Naive thymus-derived CD8-positive, alpha-beta T cell (primary cell): ENCODE measurements at places on chromosomes 6 and 20. TPM values are rescaled to one million over a fixed set of nuclear protein-coding genes. Genes with fewer than 3 reads are reported as not detected.
A peak's percentile ranks its signal among the peaks of the same experiment; 100 is the strongest.

Gene ZBTB46
- not detected for total RNA-seq

DNA sequence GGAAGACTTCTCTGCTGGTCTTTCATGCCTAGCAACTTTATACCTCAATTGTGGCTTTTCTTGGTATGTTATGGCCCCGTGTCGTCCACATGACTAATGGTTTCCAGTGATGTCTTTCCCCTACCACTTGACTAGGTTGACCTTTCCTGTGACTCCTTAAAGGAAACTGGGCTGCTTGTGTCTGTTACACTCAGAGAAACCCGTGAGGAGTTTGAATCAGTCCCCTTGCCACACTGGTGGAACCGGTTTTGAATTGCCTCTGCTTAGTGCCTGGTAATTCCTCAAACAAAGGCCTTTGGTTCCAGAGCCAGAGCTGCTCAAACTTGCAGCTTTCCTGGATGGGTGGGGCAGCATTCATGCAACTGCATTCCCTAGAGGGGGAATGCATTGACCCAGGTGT, 21.9 kb downstream of the ECT2L start:
- DNase-seq, result no peak

Gene OR2H1
- not detected for total RNA-seq

- DNase-seq, result no peak
Observed at GRCh38 chr20:39523405-39523804, 561.3 kb downstream of the DHX35 start.

GRCh38 chr6:41655646-41656001, 17.4 kb downstream of the MDFI start:
- no peak for DNase-seq

DNA sequence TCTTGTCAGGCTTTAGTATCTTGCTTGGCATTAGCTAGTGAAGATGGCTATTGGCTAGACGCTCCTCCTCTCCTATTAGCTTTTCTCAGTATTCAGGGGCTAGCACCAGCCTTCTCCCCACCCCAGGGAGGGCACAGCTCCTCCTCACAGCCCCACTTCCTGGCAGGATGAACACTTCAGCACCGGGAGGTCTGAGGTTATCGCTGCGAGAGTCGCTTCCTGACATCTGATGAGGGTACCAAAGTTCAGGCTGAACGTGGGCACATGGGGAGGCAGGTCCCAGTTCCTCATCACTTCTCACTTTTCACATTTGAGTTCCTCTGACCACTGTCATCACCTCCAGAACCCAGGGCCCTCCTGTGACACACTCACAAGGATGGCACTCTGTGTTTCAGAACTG, 66.6 kb downstream of the LAMA4 start:
- DNase-seq, result no peak

GRCh38 chr6:167665698-167666330, 160.9 kb upstream of the AFDN start:
- no peak for DNase-seq

- DNase-seq, result no peak
Observed at GRCh38 chr20:17624070-17624469, 54.2 kb downstream of the DSTN start.

DNA sequence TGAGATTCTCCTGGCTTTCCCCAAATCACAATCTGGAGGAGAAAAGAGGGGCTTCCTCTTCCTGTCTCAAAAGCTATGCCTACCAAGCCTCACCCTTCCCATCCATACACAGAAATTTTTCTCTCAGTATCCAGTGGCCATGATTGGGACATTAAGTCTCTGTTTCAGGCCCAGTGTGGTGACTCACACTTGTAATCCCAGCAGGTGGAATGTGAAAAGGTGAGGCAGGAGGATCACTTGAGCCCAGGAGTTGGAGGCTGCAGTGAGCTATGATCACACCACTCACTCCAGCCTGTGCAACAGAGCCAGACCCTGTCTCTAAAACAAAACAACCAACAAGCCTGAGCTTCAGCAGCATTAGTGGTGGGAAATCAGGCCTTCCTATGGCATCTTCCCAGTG, 210.0 kb downstream of the OGFRL1 start:
- DNase-seq, result no peak

DNA sequence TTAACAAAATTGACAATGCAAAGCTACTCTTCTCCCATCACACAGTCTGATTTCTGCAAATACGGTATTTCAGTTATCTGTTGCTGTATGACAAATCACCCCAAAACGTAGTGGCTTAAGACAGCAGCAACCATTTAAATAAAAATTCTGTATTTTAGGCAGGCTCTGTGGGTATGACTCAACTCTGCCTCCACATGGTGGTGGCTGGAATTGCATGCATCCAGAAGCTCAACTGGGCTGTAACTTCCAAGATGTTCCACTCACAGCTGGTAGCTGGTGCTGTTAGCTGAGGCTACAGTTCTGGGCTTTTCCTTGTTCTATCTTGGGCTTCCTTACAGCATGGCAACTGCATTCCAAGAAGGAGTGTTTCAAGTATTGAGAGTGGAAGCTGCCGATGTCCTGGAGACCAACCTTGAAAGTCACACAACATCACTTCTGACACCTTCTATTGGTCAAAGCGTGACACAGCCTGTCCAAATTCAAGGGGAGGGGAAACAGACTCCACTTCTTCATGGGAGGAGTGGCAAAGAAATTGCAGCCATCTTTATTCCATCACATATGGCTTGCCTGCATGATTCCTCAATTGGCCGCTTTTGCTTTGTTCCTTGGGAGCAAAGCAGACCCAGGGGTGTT, 39.7 kb upstream of the TULP1 start:
- DNase-seq, result peak; percentile 67

- no peak for DNase-seq
Observed at GRCh38 chr6:140987364-140988155, 1145.2 kb upstream of the GJE1 start.
